ENCODE measurements at places on chromosomes 5 and 9.

- no peak for DNase-seq
Observed at GRCh38 chr5:169805527-169805934, 168.5 kb downstream of the DOCK2 start.

DNA sequence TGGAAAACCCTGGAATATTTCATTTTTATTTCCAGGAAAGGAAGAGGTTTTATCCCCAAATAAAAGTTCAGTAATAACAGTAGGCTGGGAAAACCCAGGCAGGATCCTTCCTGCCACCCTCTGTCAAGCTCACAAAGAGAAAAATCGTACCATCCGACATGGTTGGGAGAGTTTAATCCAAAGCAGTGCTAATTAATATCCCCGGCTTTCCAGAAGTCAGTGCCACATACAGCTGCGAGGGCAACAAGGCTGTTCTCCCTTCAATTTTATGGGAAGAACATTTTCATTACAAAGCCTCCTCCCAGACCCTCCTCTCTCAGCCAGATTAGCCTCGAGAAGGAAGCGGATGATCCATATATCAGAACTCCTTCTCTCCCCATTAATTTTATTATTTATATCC is 95.5 kb downstream of the PAX5 start:
- no peak for DNase-seq

DNA sequence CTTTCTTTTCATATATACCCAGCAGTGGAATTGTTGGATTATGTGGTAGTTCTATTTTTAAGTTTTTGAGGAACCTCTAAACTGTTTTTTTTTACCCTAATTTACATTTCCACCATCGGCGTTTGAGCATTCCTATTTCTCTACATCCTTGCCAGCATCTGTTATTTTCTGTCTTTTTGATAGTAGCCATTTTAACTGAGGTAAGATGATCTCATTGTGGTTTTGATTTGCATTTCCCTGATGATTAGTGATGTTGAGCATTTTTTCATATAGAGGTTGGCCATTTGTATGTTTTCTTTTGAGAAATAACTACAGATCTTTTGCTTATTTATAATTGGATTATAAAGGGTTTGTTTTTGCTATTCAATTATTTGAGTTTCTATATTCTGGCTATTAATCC is 71.7 kb upstream of the TNC start:
- no peak for DNase-seq

DNA sequence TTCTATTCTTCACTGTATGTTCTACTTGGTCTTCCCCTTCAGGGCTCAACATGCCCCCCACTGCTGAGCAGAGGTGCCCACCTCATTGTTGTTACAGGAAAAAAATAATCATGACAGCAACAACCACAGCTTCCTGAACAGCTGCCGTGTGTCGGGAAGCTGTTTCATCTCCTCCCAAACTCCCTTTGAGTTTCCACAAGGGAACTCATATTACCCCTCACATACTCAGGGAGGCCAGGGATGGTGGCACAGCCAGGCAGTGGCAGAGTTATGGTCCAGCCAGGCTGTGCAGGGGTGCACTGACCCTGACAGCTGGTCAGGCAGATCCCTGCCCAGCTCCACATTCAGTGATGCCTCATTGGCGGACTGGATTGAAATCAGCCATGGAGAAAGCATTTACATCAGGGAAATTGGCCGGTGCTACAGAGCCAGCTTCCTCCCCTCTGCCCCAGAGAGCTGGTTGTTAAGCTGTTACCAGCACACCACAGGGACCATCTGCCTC is 37.3 kb downstream of the SARDH start:
- DNase-seq, result no peak

DNA sequence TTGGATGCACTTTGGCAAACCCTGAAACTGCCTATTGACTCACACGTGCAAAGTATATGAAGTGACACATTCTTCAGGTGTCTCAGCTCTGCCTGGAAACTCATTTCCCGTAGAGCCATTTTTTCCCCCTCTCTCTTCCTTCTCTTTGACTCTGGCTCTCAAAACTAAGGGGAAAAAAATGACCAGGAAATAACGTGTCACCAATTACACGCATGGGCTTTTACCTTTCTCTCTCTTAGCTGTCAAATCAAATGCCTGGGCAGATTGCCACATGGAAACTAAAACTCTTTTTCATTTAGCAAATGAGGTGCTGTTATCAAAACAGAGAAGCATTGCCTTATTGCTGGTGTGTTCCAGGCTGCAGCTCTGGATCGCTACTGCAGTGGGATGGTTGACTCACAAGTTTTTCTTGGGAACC is 18.3 kb upstream of the IFNK start:
- DNase-seq, result no peak

DNA sequence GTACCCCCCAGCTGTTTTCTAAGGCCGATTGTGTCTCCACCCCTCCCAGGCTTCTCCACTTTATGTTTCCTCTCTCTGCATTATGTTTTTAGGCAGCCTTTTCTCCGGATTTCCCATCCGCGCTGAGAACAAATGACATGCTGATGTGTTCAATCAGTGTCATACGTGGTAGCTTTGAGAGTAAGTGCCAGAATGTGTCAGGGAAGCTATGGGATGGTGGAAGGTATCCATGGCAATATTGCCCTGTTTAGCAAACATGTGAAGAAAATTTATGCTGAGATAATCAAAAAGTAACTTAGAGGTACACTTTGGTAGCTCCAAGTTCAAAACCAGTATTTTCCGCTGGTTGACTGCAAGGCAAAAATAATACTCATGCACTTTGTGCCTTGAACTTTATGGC is 36.6 kb upstream of the LECT2 start:
- no peak for DNase-seq

GRCh38 chr5:128844354-128844923 is 120.8 kb upstream of the SLC27A6 start:
- DNase-seq, result peak; percentile 26

GRCh38 chr5:169970911-169971765 is 9.2 kb downstream of the INSYN2B start:
- peak; percentile 93 for DNase-seq

- peak; percentile 15 for DNase-seq
Observed at GRCh38 chr9:11457825-11458790, 845.3 kb upstream of the PTPRD start.

GRCh38 chr9:14238518-14238917 is 75.4 kb downstream of the NFIB start:
- DNase-seq, result peak; percentile 61

DNA sequence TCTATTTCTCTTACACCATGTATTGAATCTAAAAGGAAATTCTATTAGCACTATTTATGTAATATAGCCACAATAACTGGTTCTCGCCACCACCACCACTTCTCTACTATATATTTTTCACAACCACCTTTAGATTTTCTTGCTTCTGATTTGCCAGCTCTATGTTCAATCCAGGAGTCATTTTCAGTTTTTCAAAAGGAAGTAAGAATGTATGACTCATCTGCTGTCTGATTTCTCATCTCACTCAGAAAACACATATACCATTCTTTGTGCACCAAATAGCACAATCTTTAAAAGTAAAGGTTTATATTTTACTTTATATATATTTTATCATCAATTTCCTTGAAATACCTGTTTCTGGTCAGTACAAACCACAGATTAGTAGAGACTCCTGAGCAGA is 1127.5 kb downstream of the TAF11L14 start:
- DNase-seq, result no peak

DNA sequence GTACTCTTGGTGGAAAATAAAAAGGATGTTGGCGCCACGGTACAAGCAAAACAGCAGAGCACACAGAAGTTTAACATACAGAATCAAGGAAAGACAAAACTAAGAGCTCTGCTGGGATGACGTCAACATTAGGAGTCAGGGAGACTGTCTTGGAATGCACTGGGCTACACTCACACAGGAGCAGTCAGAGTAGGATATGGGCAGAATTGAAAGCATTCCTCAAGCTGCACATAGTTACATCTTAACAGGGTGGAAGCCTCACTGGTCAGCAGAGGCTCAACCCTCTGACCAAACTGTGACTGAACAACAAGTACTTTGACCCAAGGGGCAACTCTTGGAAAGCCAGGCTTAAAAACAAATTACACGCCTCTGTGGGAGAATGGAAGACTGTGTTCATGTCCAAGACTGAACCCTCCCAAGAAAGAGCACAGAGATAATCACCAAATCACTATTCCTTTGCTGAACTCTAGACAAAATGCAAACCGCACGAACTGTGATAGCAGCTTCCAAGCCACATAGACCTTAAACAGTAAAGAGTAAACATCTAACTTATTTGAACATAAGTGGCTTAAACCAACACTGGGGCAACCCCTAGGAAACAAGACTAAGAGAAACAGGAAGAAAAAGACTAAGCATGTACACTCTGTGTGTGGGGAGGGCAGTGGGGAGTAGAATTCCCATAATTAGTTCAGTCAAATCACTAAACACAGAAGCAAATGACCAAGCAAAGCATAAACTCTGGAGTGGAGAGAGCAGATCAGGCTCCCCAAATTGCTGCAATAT is 772.7 kb downstream of the PRELID2 start:
- no peak for DNase-seq

- no peak for DNase-seq
Observed at GRCh38 chr5:118818604-118819003, 169.7 kb downstream of the DTWD2 start.

DNA sequence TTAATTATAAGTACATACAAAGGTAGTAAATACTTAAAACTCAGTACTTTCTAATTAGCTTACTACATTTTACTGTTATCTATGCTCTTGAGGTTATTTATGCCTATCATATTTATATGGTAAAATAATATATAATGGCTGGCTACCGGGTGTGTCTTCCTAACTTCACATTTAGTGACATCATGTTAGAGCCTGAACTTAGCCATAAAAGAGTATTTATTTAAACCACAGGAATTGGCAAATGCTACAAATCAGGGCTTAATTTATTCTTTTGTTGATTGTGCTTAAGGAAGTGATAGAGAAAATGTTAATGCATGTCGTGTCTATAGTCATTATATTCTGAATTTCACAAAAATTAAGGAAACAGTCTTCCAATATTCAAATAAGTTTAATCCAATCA is 73.1 kb downstream of the NDUFAF2 start:
- no peak for DNase-seq

DNA sequence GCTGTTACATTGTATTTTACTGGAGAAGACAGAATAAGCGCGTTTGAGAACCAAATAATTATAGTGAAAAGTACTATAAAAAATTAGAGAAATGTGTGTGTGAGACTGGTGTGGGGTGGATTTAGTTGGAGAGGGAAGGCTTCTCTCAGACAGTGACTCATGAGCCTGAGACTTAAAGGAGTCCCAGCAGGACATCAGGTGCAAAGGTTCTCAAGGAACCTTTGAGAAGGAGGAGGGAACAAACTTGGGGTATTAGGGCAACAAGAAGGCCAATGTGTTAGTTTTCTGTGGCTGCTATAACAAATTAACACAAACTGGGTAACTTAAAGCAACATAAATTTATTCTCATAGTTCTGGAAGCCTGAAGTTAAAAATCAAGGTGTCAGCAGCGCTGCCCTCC is 4.9 kb downstream of the DDX4 start:
- no peak for DNase-seq

GRCh38 chr5:77129391-77129990 is 42.4 kb upstream of the ZBED3 start:
- DNase-seq, result no peak

DNA sequence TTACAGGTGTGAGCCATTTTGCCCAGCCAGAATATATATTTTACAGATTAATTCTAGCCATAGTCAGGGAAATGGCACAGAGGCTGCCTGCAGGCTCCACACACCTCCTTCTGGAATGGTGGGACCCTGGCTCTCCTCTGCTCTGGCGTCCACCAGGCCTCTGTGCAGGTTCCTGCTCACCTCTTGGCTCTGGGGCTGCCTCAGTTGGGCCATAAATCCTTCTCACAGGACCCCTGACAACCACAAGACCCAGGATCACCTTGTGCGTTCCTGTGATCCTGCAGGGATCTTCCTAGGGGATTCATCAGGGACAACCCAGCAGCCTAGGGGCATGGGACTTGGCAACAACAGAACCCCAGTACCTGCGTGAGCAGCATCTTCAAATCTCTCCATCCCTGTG is 93.0 kb upstream of the FSTL4 start:
- no peak for DNase-seq

DNA sequence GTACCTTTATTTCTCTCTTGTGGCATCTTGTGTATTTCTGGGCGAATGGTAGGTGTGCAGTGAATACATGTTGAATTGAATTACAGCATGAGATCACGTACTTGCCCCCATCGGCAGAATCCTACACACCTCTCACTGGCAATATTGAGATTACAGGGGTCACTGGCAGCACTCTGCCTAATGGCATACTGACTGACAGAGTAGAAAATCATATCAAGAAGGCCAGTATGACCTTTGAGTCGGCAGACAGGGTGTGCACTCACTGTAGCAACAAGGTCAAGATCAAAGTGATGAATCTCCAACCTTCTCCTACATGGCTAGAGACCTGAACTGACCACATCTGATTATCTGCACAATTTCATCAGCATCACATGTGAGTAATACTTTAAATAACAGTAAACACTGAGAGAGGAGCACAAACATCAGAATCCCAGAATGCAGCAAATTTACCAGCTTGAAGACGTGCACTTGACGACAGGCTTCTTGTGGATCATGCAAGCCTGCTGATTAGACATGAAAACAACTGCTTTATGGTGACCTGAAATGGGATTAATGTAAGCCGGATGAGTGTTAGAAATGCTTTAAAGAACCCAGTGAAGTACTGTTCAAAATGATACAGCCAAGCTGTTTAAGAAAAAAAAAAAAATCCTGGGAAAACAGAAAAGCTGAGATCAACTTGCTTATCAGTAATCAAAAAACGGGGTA is 267.1 kb upstream of the EFNA5 start:
- no peak for DNase-seq

DNA sequence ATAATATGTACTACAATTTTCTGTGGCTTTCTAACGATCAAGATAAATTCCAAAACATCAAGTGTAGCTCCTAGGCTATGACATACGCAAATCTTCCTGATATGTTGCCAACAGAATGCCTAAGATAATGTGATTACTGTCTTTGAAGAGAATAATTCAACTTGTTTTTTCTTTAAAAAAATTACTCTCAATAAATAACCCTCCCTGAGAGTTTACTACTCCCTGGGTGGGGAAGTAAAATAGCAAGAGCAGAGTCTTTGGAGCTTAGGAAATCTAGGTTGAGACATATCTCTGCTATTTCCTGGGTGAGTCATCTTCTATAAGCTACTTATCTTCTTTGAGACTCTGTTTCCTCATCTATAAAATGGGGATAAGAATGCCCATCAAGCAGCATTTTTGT is 201.2 kb downstream of the ACTL7B start:
- no peak for DNase-seq

DNA sequence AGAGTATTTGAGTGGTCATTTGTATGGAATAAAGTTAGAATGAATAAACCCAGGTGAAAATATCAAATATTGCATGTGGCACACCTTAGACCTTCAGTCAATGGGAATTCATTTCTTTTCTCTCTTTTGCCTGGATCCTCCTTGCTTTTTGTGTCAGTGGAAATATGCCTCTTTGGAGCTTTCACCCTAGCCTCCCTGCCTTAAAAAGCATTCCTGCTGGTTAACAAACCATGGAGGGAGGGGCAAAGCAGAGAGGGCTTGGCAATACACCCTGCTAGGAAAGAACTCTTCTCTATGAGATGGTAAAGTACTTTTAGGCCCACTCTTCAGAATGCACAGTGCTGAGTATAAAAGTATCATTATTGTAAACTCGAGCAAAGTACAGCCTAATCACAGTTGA is 383.7 kb downstream of the DMAC1 start:
- DNase-seq, result no peak

Measured in HS-5 (cell line).